ENCODE measurements at places on chromosomes 5 and 9.

DNA sequence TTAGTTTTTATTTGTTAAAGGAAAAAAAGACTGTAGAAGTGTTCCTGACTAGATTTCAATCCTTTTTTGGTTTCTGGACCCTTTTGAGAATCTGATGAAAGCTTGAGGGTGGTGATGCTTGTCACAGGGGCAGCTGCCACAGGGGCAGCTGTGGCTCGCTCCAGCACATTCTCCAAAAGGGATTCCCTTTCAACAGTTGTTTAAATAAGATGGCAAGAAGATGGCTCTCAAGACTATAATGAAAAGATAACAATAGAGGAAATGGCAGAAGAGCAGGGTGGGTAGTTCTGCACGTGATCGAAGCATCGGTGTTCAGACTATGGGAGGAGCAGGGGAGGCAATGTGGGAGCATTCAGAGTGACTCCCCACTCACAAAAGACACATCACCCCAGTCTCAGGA lies 46.5 kb upstream of the TNFAIP8 start:
- DNase-seq = no peak

DNA sequence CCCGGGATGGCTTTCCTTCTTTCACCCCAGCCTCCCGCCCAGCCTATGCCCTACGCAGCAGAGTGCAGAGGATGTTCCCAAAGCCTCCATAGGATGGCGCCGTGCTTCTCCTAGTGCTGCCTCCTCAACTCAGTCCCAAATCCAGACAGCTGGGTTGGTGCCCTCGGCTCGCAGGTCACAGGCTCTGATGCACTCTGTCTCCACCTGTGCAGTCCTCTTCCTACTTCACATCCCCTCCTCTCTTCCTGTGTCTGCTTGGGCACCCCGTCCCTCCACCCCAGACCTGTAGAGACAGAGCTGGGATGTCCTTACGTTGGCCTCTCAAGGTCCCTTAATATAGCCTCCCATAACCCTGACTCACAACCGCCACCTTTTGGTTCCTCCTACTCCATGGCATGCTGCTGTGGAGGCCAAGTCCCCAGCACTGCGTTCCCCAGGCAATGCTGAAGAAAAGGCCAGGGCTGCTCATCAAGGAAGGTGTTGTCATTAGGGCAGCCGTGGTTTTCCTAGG lies 314.4 kb downstream of the GADD45G start:
- DNase-seq = peak; percentile 24

GRCh38 chr5:170223906-170224305 lies 8.9 kb upstream of the C5orf58 start:
- DNase-seq = no peak

- DNase-seq = no peak
Observed at GRCh38 chr5:89397096-89397495, 514.1 kb upstream of the MEF2C start.

- no peak for DNase-seq
Observed at GRCh38 chr5:95863383-95863757, 40.8 kb upstream of the GLRX start.

GRCh38 chr9:113156880-113157279 lies 6.1 kb downstream of the SLC31A2 start:
- no peak for DNase-seq

- no peak for DNase-seq
Observed at GRCh38 chr5:109099081-109099480, 310.7 kb downstream of the PJA2 start.

GRCh38 chr9:749716-750115 lies 91.8 kb upstream of the DMRT1 start:
- no peak for DNase-seq

DNA sequence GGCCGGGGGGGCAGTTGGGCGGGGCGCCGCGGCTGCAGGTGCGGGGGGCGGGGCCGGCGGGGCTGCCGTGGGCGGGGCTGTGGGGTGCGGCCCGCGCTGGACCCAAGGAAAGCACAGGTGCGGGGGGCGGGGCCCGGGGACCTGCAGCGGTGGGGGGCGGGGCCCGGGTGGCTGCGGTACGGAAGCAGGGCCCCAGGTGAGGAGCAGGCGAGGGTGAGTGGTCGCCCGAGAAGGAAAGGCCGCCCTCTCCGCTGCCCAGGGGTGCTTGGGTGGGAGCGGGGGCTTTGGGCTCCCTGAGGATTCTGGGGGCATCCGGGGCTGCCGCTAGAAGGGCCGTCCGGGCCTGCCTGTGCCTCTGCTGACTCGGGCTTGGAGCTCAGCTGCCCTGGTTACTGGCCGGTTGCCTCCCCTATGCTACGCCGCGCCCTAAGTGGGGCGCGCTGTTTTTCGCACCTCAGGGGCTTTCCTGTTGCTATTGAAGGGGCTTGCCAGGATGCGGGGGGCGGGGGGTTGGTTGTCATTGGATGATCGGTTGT lies 767 bp downstream of the RALGPS1 start:
- no peak for DNase-seq

- DNase-seq = no peak
Observed at GRCh38 chr5:62794456-62794855, 215.8 kb downstream of the LRRC70 start.

GRCh38 chr5:149680810-149681221 lies 49.3 kb upstream of the PPARGC1B start:
- peak; percentile 23 for DNase-seq

DNA sequence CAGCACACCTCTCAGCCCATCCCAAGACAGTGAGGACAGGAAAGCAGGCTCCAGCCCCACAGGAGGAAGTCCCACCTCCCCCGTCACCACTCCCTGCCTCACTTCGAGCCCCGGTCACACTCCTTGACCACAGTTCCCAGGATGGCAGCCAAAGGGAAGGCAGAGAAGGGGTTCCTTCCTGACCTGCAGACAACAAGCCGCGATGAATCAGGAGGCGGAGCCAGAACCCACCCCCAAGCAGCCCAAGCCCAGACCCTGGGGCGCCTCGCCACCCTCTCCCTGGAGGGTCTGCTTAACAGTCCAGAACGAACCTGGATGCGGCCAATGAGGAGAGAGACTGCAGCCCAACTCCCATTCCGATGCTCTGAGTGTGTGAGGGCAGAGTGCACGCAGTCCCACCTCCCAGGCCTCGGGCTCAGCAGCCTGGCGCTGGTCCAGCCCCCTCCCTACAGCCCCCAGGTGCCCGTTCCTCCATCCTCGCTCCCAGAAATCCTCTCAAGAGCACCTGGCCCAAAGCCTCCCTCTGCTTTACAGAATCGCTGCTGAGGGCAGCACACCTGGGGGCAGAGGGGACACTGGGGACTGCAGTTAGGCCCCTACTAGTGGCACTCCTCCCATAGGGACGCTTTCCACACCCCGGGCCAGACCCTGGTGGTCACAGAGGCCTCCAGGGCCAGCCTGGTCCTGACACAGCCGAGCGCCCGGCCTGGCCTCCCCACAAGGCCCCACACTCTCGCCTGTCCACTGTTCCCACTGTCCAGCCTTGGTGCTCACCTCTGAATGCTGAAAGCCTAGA lies 69.6 kb upstream of the LRRTM2 start:
- DNase-seq = no peak

DNA sequence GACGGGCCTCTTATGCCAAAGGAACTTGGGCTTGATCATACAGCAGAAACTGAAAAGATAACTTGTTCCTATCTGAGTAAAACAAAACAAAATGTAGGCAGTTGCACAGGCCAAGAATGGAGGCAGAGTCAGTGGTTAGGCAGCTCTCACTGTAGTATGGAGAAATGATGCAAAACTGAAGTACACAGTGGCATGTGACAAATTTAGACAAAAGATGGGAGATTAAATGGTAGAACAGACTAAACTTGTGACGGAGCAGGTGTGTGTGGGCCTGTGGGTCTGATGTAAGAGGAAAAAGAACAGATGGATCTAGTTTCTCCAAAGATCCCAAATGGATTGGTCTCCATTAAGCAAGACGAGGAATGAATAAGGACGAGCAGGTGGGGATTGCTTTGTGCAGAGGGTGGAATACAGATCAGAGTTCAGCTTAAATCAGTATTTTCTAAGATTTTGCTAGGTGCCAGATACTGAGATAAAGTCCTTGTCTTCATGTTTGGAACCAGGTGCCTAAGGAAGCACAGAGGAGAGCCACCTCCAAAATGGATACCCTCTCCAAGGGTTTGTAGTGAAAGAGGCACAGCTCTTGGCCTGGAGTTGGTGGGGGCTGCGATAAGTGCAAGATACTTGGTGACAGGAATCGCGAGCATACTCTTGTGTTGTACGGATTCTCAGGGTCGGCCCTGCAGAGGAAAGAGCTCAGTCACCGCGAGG lies 722 bp upstream of the DCP2 start:
- DNase-seq = no peak

GRCh38 chr9:109328978-109329637 lies 8.2 kb upstream of the EPB41L4B start:
- no peak for DNase-seq

DNA sequence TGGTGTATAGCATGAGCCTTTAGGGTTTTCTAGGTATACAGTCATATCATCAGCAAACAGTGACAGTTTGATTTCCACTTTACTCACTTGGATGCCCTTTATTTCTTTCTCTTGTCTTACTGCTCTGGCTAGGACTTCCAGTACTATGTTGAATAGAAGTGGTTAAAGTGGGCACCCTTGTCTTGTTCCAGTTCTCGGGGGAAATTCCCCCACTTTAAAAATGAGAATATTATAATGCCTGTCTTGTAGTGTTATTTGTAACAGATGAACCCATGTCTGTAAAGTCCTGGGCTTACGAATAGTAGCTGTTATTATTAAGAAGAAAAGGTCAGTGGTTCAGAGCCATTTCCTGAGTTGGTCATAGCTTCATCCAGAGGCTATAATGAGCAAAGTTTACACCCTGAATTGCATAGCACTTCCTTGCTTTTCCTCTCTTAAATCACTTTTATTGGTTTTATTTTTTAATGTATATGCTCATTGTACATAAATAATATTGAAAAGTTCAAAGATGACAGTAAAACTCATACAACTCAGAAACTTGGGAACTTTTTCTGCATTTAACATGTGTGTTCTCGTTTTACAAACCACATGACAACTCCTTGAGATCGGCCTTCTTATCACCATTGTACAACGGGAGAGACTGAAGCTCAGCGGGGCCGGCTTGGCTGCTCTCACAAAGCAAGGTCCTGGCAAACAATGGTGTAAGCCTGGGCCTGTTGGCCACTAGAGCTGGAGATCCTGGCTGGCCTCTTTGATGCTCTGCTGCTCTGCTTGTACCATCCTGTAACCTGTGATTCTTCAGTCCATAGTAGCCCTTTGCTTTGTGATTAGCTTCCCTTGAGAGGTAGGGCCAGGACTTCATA lies 85.2 kb downstream of the CYFIP2 start:
- no peak for DNase-seq

DNA sequence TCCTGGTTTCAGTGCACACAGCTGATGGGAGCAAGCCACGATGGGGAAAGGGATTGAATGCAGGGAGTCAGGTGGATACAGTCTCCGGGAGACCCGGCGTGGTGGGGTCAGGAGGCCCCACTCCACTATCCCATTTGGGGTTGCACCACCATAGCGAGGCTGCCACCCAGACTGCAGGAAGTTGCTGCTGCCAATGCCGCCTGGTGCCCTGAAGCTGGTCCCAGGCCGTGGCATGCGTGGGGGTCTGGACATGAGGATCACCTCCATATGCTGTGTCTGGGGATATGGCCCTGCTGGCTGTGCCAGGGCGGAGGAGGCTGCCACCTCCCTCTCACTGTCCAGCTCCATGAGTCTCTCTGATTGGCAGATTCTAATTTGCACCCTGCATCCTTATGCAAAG lies 45.3 kb downstream of the COL5A1 start:
- DNase-seq = no peak

DNA sequence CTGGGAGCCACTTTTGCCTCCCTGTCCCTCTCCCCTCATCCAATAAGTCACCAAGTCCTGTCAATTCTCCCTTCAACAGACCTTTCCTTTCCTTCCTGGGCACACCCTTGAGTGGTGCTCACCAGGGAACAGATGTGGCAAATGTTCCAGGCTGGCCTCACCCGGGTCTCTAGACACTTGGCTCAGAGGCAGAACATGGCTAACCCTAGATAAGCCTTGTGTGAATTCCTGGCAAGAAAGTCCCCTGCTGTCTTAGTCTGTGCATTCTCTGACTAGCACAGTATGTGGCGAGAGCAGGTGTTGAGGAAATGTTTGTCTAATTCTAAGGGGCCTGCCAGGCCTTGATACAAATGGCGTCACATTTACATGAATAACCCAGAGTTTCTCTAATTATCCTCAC lies 41.2 kb upstream of the PTGS1 start:
- DNase-seq = no peak

DNA sequence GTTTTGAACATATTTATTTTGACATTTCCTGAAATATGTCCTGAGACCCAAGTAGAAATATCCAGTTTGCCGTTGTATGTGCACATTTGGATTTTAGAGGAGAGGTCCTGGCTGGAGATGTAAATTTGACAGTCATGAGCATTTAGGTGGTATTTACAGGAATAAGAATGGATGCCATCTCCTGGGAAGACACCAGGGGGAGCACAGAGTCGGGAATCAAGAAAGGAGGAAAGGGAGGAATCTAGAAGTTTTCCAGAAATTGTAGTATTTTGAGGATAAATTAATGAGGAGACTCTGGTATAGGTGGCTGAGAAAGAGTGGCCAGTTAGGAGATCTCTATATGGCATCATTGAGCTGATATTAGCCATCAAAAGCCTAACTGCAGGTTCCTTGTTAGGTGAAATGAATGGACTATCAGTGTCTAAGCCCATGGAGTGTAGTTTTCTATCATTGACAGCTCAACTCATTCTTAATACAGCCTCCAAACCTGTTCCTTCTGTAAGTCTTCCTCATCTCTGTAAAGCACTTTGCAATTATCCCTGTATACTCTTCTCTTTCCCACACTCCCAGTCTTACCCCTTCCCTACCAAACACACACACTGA lies 7.2 kb downstream of the GAPT start:
- peak; percentile 42 for DNase-seq

DNA sequence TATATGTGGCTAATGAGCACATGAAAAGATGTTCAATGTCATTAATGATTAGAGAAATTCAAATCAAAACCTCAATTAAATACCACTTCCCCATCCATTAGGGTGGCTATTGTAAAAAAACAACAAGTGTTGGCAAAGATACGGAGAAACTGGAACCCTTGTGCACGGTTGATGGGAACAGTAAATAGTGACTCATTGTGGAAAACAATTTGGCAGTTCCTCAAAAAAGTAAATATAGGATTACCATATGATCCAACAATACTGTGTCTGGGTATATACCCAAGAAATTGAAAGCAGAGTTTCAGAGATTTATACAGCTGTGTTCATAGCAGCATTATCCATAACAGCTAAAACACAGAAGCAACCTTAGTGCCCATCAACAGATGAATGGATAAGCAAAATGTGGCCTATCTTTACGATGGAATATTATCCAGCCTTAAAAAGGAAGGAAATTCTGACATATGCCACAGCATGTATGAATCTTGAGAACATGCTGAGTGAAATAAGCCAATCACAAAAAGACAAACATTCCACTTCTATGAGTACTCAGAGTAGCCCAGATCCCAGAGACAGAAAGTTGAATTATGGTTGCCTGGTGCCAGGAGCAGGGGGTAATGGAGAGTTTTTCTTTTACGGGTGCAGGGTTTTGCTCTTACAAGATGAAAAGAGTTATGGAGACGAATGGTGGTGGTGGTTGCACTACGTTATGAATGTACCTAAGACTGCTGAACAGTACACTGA lies 41.4 kb upstream of the LRRC14B start:
- no peak for DNase-seq

DNA sequence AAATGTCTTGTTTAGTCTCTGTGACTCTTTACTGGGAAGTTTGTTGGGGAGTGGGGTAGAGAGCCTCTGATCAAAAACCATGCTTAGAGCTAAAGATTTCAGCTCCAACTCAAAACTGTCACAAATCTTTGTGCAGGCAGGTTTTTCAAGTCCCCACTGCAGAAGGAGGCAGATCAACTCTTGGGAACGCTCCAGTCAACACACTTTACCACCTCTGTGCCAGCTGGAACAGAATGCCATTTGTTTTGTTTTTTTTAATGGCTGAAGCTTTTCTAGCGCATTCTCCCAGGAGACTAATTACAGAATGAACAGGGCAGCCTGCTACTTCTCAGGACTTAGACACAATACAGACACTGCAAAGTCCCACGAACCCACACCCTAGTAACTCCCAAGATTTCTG lies 17.9 kb upstream of the LHX6 start:
- no peak for DNase-seq

Data from hippocampal formation (tissue), 2 donors.